Activated CD8-positive, alpha-beta memory T cell treated with anti-CD3 and anti-CD28 coated beads, Interleukin-2, amount 10 ng/mL, durations not matched to agents 7 days and 5 days (primary cell): ENCODE measurements at places on chromosomes 5 and 9.

- no peak for DNase-seq
These were observed 172.7 kb upstream of the KLF9 start for GRCh38 chr9:70587201-70587600.

- no peak for DNase-seq
These were observed 16.6 kb downstream of the HK3 start for GRCh38 chr5:176882567-176882903.

GRCh38 chr5:14491015-14491915 lies 90.3 kb upstream of the OTULINL start:
- no peak for DNase-seq

DNA sequence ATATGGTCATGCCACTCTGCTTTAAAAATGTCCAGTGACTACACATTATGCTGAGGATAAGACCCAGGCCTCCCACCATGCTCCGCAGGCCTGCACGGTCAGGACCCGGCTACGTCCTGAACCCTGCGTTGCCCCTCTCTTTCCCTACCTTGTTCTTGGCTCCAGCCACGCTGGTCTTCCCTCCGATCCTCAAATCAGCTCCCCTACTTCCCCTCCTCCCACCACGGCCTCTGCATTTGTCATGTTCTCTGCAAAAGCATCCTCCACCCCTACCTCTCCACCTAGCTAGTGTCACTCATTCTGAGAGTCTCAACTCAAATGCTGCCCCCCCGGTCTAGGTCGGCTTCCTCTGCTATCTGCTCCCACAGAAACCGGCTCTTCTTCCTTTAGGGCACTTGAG lies 11.2 kb downstream of the GPX3 start:
- no peak for DNase-seq

- no peak for DNase-seq
These were observed 124.3 kb upstream of the SLC24A2 start for GRCh38 chr9:19913151-19913550.

DNA sequence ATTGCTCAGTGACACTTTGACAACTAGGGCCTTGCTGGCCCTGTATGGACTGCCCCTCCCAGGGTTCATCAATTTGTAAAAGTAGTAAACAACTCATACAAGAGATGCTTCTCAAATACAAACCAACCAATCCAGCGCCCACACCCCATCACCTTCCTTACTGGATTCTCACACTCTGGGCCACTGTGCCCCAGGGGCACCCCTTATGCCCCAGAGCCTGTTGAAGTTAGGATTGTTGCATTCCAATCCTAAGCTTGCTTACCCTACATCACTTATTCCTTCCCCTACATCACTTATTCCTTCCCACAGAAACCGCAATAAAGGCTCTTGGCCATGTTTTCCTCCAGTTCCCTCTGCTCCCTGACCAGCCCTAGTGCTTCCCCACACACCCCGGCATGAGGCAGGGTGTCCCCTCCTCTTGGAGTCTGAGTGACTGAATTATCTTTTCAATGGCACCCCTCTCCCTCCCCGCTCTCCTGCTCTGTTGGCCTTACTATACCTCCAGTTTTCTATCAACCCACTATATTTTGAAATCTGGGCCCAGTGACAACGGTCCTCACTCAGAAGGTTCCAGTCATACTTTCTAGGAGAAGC lies 182.4 kb upstream of the S1PR3 start:
- no peak for DNase-seq

GRCh38 chr9:136673975-136674785 lies 11.5 kb downstream of the EGFL7 start:
- no peak for DNase-seq
